ENCODE measurements at places on chromosomes 2 and 18.

DNA sequence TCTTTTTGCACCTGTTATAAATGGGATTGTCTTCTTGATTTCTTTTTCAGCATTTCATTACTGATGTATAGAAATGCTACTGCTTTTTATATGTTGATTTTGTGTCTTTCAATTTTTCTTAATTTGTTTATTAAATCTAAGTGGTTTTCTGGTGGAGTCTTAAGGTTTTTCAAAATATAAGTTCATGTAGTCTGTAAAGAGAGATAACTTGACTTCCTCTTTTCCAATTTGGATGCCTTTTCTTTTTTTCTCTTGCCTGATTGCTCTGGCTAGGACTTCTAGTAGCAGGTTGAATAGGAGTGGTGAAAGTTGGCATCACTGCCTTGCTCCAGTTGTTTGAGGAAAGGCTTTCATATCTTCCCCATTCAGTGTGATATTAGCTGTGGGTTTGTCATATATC, 28.6 kb upstream of the GALNT5 start:
- no peak for DNase-seq

DNA sequence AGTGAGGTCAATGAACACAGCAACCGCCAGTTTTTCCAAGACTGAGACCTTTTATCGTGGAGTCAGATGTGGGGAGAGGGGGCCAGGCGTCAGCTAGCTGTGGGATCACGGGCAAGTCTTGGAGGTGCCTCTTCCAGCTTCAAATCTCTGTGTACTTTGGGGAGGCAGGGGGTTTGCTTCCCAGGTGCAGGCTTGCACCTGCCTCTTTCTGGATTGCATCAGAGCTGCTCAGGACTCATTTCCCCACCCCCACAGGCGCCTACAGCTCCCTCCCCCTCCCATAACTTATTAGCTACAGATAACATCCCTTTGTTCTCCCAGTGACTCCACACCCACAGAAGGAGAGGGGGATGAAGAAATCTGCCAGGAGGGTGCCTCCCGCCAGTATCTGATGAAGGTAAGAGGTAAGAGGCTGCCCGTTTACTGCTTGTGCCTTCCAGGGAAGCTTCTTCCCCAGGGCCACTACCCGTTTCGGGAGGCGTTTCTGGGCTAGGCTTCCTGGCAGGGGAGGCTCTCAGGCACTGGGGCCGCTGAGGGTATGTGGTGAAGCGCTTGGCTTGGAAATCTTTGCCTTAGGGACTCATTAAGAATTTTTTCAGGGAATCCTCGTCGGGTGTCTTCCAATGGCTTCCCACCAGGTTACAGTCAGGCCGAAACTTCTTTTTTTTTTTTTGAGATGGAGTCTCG, 18.8 kb upstream of the MRPL33 start:
- no peak for DNase-seq

GRCh38 chr18:76823161-76823538, 793 bp downstream of the ZNF236 start:
- no peak for DNase-seq

GRCh38 chr2:7997279-7997678, 684.6 kb upstream of the ID2 start:
- DNase-seq, result no peak

DNA sequence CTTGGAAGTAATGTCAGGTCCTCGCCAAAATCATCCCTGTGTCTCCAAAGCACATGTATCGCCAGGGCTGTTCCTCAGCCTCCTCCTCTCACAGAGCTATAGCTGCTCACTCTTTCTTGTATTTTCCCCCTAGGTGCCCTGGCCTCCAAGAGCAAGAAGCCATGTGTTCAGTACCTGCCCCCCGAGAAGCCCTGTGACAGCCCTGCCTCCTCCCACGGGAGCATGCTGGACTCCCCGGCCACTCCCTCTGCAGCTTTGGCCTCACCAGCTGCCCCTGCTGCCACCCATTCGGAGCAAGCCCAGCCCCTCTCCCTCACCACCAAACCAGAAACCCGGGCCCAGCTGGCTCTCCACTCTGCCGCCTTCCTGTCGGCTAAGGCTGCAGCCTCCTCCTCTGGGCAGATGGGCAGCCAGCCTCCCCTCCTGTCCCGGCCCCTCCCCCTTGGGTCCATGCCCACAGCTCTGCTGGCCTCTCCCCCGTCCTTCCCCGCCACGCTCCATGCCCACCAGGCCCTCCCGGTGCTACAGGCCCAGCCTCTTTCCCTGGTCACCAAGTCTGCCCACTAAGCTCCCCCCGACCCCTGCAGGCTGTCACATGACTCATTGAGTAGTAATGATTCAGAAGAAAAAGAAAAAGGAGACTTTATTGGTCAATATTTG, 18.8 kb downstream of the TGOLN2 start:
- peak; percentile 40 for DNase-seq

GRCh38 chr2:230011617-230012016, 57.1 kb downstream of the SLC16A14 start:
- no peak for DNase-seq

DNA sequence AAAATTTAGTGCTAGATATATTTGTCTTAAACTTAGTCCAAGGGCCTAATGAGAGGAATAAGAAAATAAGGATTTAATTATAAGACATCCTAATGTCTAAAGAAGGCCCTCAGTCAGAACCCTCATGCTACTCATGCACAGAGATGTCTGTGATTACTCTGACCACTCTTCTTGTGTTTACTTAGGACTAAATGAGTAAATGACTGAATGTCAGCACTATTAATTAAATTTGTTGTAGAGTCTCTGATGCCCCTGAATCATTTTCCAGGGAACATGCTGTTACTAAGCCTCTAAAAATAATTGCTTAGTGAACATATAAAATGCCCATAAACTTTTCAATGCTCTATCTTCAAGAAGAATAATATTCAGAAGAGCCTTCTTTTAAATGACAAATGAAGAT, 32.4 kb downstream of the GULP1 start:
- DNase-seq, result no peak

GRCh38 chr2:233329489-233330135, 22.0 kb downstream of the SAG start:
- no peak for DNase-seq

DNA sequence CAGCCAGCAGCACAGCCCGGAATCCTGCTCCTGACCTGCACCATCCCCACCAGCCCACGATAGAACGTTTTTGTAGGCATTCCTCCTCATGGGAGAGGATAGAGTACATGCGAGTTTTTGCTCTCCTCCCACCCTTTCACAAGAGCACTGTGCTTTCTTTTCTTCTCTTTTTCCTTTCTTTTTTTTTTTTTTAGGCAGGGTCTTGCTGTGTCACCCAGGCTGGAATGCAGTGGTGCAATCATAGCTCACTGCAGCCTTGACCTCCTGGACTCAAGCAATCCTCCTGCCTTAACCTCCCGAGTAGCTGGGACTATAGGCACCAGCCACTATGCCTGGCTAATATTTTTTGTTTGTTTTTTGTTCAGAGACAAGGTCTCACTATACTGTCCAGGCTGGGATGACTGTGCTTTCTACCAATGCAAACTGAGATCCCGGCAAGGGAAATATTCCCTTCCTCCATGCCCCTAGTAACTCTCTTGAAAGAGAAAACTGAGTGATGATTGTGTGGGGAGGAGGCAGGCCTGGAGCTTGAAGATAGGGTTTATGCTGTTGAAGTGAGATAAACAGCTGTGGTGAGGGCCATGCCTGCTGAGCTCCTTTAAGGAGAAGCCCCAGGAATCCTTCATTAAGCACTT, 82.6 kb upstream of the TXNDC2 start:
- DNase-seq, result no peak

GRCh38 chr2:30225131-30225762, 6.1 kb upstream of the LBH start:
- DNase-seq, result peak; percentile 53

DNA sequence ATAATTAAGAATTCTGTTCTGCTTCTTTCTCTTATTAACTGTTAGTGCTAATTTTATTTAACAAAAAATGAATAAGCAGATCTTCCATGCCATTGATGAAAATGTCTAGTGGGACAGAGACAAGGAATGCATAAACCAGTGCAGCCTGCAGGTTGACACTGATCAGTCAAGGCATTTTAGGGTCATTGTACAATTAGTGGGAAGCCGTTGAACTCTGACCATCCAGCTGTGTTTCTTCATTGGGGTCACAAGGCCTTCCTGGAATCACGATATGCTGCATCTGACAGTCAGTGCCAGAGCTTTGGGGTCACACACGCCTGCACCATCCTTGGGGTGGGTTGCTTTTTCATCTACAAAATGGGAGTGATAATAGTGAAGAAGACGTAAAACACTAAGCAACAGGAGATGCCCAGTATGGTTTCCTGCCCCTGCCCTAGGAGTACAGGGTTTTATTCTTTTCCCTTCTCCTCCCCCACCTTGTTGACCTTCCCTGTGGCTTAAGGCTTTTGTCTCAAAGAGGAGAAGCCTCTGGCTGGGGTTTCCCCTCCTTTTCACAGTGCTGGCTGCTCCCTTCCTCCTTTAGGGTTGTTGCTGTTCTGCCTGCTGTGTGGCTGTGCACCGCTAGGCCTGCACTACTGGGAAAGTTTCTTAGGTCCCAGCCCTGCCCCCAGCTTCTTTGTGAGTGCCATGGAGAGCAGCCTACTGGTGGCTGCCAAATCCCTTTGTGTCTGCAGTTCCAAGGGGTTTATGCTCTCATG, 245.6 kb downstream of the TPGS2 start:
- DNase-seq, result no peak

GRCh38 chr2:7697052-7697451, 779.8 kb downstream of the RNF144A start:
- no peak for DNase-seq

- no peak for DNase-seq
Measured at GRCh38 chr2:46042711-46043110, 254.5 kb upstream of the EPAS1 start.

DNA sequence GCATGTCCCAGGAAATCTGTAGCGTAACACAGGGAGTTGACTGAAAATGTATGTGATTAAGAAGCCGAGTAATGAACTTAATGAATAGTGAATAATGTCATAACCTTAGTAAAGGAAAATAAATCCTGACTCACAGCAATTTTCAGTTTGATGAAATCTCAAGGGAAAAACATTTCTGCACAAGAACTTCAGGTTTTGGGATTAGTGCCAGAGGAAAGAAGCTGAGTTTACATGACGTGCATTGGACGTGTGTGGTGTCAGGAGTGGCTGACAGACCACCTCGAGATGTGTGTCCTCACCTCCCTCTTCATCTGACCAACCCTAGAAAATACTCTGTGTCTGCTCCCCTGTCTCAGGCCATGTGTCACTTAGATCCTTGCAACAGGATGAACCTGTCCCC, 39.1 kb downstream of the VWA3B start:
- no peak for DNase-seq

- no peak for DNase-seq
Measured at GRCh38 chr2:10395893-10396292, 52.2 kb downstream of the ODC1 start.

GRCh38 chr2:24047703-24048033, 477 bp upstream of the WDCP start:
- DNase-seq, result no peak

DNA sequence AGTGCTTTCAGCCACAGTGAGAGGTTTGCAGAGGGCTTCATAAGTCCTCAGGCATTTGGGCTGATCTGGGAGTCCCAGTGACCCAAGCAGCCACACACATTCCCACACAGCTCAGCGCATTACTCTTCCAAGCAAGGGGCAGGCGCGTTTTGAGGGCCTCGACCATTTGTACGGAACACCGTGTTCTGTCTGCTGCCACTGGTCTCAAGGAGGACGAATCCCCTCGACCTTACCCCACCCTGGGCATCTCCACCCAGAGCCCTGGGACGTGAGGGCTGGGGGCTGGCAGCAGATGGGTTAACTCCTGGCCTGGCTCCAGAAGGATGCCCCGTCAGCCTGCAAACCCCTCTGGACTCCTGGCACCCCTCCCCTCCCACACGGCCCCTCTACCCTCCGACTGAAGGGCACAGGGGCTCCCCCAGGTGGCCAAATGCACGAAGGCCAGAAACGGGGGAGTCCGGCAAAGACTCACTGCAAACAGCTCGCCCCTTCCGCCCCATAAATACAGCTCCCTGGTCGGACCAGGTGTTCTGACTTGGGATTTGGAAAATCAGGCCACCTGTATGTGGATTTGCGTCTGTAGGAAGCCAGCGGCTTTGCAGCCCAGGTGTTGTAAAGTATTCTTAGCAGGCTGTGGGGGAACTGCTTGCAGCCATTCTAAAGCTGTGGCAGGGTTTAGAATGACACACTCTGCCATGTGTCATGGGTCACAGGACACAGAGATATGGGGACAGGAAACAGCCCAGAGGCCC, 33.6 kb upstream of the PTMA start:
- peak; percentile 77 for DNase-seq

DNA sequence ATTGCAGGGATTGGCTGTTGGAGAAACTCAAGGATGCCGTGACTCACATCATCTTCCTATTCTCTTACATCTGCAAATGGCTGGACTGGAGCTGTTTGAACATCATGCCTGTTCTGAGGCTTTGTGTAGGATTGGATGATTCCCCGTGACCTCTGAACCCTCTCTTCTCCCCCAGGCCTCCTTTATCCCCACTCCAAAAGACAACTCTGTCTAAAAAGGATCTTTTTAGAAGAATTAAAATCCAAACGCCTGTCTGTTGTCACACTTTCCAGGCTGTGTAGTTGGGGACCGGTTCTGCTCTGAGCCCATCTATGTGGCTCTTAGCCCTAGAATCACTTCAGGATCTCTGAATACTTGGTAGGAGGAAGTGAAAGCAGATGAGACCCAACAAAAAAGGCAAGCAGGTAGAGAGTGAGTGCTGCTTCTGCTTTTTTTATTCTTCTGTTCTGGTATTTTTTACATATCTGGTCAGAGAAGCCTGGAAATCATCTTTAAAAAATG, 565 bp downstream of the SP140 start:
- DNase-seq, result no peak

GRCh38 chr2:95015261-95015912, 10.1 kb upstream of the MAL start:
- peak; percentile 58 for DNase-seq

- DNase-seq, result no peak
Measured at GRCh38 chr2:241947004-241947350, 77.4 kb downstream of the RTP5 start.

GRCh38 chr2:27152102-27152795, 3.4 kb downstream of the TCF23 start:
- no peak for DNase-seq

DNA sequence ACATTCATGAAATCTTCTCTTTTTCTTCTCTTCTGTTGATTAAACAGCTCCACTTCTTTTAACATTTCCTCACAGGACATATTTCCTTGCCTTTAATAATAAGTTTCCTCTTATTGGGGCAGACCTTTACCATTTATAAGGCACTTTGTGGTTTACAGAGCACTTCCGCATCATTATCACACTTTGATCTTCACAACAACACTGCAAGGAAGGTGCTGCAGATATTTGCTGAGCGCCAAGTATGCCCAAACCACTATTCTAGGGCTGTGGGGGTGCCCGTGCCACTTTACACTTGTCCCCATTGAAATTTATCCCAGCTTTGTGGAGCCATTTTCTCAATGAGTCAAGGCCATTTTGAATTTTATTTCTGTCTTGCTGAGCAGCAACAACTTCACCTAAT, 246.6 kb downstream of the SS18 start:
- no peak for DNase-seq

- DNase-seq, result no peak
Measured at GRCh38 chr2:126643972-126644371, 12.0 kb upstream of the GYPC start.

GRCh38 chr2:62801110-62801509, 95.6 kb downstream of the EHBP1 start:
- DNase-seq, result no peak

- no peak for DNase-seq
Measured at GRCh38 chr2:184357033-184357432, 241.3 kb upstream of the ZNF804A start.

- DNase-seq, result no peak
Measured at GRCh38 chr2:106961328-106961727, 75.4 kb upstream of the ST6GAL2 start.

Measured in activated CD8-positive, alpha-beta T cell treated with anti-CD3 and anti-CD28 coated beads for 36 hours (primary cell).